Liver (tissue), 10 donors: ENCODE measurements at places on chromosomes 7 and 10. TPM values are rescaled to one million over a fixed set of nuclear protein-coding genes. Genes with fewer than 3 reads are reported as not detected.

Gene AOAH
- total RNA-seq: 26.7 TPM

- DNase-seq: no peak
Measured at GRCh38 chr7:46680147-46680546, 759.1 kb upstream of the IGFBP3 start.

Gene MEIG1
- total RNA-seq: not detected

DNA sequence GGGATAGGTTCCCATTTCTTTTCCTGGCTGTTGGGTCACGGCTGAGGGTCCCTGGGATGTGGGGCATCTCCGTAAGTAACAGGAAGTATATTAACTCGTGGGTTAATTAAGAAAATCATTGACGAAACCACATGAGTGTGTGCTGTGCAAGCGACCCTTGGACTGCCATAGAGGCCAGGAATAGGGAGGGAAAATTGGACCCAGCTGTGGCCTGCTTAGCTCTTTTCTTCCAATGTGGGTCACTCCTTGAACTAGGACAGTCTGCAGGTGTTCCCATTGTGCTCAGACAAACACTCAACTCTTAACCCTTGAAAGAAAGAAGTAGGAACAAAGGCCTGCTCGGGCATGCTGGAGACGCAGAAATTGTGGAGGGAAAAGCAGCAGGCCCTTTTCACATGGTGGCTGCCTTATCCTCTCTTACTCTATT lies 25.6 kb upstream of the PLEKHA1 start:
- DNase-seq: no peak

GRCh38 chr10:58023341-58024073 lies 244.2 kb downstream of the IPMK start:
- no peak for DNase-seq

- no peak for DNase-seq
Measured at GRCh38 chr7:155962191-155962967, 150.1 kb upstream of the SHH start.

Gene FAM25C
- total RNA-seq: not detected

DNA sequence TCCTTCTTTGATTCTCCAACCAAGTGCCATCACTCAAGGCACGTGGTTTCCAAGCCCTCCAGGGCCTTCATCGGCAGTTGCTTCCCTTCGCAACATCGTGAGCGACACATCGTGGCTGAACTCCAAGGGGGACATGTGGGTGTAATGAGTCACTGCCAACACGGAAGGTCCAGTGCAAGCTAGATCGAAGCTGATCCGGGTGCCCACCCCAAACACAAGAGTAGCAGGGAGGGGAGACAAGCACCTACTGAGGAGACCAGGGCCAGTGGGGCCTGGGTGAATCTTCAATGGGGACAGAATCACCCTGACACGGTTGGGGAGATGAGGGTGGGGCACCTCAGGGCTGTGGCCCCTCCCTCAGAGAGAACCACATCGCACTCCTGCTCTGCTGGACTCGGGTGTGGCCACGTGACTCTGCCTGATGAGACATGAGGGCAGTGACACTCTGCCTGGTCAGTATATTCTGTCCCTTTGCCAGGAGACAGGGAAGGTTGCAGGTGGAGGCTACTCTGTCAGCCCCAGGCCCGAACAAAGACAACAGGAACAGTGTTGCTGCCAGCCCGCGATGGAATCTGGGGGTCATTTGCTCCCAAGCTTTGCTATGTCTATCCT lies 36.8 kb upstream of the HSPA12A start:
- DNase-seq: no peak

DNA sequence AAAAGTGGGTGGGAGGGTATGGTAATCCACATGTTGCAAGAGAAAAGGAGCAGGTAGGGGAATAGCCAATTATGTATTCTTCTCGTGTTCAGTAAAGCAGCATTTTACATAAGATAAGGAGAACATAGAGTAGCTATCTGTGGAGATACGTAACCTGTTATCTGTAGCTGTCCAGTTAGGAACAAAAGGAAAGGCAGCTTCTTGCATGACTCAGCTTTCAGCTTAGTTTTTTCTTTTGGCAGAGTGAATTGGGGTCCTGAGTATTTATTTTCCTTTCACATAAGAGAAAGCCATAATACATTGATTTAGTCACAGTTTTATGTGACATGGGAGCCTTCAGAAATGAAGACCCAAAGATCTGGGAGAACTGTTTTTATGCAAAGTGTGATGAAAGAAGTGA lies 116.7 kb upstream of the IMMP2L start:
- no peak for DNase-seq

GRCh38 chr10:115988380-115988779 lies 284.6 kb downstream of the GFRA1 start:
- DNase-seq: no peak

Gene FGFBP3
- 0.25 TPM for total RNA-seq

DNA sequence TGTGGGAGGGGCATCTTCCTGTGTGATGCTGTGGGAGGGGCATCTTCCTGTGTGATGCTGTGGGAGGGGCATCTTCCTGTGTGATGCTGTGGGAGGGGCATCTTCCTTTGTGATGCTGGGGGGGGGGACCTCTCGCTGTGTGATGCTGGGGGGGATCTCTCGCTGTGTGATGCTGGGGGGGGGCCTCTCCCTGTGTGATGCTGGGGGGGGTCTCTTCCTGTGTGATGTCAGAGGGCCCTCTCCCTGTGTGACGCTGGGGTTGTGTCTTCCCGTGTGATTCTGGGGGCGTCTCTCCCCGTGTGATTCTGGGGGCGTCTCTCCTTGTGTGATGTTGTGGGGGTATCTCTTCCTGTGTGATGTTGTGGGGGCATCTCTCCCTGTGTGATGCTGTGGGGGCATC lies 27.9 kb upstream of the DPYSL4 start:
- DNase-seq: no peak

- no peak for DNase-seq
Measured at GRCh38 chr7:72152161-72153131, 259.7 kb downstream of the CALN1 start.

GRCh38 chr10:26441491-26442214 lies 3.5 kb downstream of the APBB1IP start:
- DNase-seq: no peak

DNA sequence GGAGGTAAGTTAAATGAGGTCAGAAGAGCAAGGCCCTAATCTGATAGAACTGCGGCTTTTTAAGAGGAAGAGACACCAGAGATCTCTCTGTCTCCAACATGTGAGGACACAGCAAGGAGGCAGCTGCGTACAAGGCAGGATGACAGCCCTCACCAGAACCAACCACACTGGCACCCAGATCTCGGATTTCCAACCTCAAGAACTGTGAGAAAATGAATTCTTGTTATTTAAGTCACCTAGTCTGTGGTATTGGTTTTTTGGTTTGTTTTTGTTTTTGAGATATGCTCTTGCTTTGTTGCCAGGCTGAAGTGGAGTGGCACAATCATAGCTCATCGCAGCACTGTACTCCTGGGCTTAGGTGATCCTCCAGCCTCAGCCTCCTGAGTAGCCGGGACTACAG lies 127.2 kb downstream of the DLG5 start:
- DNase-seq: no peak

DNA sequence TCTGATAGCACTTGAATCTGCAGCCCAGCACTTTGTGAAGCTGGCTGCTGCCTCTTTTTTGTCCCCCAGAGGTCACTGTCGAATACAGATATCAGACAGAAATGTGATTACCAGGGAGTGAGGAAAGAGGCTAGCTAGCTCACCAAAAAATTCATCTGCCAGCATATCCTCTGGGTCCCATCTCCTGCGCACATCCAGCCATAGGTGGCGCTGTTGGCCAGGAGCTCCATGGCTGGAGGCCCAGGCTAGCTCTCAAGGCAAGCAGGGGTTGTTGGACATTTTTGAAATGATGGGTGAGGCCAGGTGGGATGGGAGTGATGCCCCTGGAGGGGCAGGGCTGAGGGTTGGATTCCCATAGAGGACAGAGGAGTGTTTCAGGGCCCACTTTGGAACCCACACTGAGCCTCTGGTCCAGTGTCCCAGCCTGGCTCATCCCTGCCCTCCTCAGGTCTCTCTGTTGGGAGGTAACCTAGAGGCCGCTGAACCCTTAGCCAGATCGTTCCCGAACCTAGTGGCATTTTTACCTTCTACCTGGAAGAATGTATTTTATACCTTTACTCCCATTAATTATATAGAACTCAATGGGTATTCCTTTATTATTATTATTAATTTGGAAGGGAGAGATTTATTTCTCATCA lies 14.8 kb downstream of the DPCD start:
- peak; percentile 76 for DNase-seq

- DNase-seq: no peak
Measured at GRCh38 chr10:96858706-96859050, 26.6 kb downstream of the LCOR start.

Gene OR2F1
- 0.05 TPM for total RNA-seq

GRCh38 chr10:124158592-124158991 lies 65.2 kb upstream of the CHST15 start:
- no peak for DNase-seq

DNA sequence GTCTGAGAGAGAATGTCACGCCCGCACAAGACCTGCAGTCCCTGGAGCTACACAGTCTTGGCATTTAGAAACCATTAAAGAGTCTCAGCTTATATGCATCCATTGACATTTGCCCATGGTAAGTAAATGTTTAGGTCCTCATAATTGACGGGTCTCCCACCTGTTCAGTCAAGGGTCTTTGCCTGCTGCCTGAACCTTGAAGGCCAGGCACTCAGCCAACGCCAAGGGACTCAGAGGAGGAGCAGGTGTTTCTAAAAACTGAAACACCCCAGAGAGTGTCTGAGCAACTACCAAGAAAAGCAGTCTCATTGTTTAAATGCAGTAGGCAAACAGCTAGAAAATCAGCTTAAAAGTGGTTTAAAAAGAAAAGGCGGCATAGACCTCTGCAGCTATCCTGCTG lies 264.7 kb upstream of the AKR1E2 start:
- no peak for DNase-seq

GRCh38 chr10:97629289-97629688 lies 4.0 kb downstream of the MORN4 start:
- DNase-seq: no peak

DNA sequence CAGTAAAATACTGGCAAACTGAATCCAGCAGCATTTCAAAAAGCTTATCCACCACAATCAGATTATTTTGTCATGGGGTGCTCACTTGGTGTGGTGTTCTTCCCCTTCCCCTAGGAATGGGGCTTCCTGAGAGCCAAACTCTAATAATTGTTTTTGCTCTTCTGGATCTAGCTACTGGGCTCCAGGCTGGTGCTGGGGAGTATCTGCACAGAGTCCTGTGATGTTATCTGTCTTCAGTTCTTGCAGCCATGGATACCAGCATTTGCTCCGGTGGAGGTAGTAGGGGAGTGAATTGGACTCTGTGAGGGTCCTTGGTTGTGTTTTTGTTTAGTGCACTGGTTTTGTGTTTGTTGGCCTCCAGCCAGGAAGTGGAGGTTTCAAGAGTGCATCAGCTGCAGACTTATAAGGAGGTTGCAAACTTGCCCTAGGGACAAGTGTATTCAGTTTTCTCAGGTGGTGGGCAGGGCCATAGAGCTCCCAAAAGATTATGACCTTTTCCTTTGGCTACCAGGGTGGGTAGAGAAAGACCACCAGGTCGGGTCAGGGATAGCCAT lies 308.5 kb upstream of the MAGI2 start:
- no peak for DNase-seq

Gene RHBDD2
- 13.6 TPM for total RNA-seq

Gene ADAMTS14
- 0.33 TPM for total RNA-seq

Gene RASSF4
- 8.2 TPM for total RNA-seq

Gene CYP3A7
- total RNA-seq: 2,448 TPM

Gene HPSE2
- total RNA-seq: not detected

Gene ANKRD7
- total RNA-seq: not detected

Gene VIM
- total RNA-seq: 78.1 TPM

Gene HOXA5
- 0.42 TPM for total RNA-seq

DNA sequence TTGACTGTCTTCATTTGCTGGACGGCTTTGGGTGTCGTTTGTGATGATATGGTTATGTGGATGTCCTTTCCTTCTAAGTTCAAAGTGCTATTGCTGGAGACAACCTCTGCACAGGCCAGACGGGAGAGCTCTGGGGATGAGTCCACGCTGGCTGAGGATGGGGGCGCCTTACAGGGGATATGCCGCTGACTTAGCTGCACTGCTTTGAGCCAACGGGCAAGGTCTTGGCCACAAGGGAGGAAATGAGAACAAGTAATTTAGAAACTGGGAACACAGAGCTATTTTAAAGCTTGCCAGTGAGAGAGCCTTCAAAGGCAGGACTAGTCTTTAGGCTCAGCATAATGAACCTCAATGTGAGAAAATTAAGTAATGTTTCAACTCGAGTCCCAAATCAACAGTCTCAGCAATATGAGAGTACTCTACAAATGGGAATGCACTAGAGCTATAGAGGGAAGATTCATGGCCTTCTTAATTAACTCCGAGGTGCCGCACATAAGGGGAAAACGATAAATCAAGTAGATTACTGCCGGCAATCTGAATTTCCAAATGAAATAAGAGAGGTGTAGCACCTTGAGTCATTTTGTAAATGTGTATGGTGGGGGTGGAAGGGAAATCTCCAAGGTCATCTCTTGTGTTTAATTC lies 209.3 kb downstream of the JAZF1 start:
- DNase-seq: no peak

- no peak for DNase-seq
Measured at GRCh38 chr10:1233031-1233430, 176.8 kb downstream of the WDR37 start.

Gene NUDT13
- total RNA-seq: 4.0 TPM

DNA sequence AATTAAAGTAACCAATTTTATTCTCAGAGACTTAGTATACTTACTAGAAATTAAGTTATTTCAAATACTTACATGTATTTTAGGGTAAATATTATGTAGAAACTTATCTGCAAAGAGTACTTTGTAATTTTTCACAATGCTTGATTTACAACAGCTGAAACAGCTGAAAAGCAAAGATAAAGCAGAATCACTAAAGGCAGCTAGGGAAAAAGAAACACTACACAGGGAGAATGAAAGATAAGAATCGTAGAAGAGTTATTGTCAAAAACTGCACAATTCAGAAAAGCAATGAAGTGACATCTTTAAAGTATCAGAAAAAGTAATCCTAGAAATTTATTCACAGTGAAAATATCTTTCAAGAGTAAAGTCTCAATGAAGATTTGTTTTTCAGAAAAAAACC lies 69.7 kb upstream of the ZNF804B start:
- no peak for DNase-seq

- no peak for DNase-seq
Measured at GRCh38 chr10:74117738-74118137, 32.9 kb downstream of the AP3M1 start.
